Stimulated activated naive CD8-positive, alpha-beta T cell treated with anti-CD3 and anti-CD28 coated beads, Interleukin-15, amount 100 ng/mL, for 72 hours (primary cell): ENCODE measurements at places on chromosomes 12 and 14.

DNA sequence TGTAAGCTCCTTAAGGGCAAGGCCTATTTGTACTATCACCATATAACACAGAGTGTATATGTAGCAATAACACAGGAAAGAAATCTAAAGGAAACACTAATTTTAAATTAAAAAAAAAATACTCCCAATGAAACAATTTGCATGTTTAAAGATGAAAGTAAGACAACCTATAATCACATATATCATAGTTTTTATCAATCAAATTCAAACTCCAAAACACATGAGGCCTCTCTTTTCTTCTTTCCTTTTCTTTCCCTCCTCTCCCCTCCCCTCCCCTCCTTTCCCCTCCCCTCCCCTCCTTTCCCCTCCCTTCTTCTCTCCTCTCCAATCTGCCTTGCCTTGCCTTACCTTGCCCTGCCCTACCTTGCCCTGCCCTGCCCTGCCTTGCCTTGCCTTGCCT lies 405.8 kb upstream of the RPL10L start:
- no peak for DNase-seq

GRCh38 chr12:6927379-6928021 lies at the start of gene ATN1:
TSS of gene ATN1 (plus strand) at chr12:6927959. CDS start at chr12:6934002, 6,043 bp downstream.
- peak; percentile 50 for DNase-seq

DNA sequence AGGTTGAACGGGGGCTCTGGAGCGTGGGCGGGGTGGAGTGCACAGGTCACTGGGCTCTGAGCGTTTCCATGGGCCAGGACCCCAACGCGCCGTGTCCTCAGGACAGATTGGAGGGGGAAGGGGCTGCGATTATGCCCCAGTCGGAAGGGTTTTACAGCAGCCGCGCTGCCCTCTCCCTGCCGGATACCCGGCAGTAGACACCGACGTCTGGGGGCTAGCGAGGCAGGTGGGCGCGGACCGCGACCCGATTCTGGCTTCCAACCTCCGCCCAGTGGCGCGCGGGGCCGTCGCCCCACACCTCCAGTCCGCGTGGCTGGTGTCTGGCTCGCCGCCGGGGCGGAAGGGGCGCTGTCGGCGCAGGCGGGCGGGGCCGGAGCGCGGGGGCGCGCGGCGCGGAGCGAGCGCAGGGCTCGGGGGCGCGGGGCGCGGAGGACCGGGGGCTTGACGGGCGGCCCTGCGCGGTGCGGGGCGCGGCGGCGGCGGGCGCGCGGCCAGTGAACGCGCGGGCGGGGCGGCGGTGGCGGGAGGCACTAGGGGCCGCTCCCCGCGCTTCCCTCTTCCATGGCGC lies 2.4 kb upstream of the KIF26A start:
- peak; percentile 17 for DNase-seq

DNA sequence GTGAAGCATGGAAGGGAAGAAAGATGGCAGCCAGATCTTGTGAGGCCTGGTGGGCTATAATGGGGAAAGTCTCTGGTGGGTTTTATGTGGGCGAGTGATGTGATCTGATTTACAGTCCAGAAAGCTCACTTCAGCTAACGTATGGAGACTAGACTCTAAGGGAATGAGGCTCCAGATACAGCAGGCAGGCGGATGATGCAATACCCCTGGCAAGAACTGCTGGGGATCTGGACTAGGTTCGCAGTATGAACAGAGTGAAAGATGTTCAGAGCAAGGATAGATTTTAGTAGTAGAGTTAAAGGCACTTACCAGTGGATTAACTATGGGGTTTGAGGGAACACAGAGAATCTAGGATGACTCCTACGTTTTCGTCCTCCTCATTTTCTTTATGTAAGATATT lies 253.1 kb downstream of the ANO2 start:
- no peak for DNase-seq

GRCh38 chr12:88266806-88267360 lies 124.8 kb downstream of the TMTC3 start:
- no peak for DNase-seq

DNA sequence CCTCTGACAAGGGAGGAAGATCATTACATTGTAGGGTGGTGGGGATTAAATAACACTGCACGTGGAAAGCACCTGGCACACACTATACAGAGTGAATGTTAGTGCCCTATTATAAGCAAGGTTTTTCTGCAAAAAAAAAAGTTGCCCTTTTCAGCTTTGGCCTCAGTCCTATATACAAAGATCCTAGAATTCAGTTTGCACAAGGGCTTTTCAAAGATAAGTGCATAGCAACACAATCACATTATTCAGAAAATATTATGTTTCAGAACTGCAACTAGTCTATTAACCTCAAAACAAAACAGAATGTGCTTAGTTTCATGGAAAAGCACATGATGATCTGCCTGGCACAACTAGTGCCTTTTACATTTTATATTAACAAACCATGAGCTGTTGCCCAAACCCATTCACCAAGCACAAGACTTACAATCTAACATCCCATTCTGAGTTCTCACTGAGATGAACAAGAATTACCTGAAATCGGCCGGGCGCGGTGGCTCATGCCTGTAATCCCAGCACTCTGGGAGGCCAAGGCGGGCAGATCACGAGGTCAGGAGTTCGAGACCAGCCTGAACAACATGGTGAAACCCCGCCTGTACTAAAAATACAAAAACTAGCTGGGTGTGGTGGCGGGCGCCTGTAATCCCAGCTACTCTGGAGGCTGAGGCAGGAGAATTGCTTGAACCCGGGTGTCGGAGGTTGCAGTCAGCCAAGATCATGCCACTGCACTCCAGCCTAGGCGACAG lies 1.8 kb downstream of the TM7SF3 start:
- no peak for DNase-seq

DNA sequence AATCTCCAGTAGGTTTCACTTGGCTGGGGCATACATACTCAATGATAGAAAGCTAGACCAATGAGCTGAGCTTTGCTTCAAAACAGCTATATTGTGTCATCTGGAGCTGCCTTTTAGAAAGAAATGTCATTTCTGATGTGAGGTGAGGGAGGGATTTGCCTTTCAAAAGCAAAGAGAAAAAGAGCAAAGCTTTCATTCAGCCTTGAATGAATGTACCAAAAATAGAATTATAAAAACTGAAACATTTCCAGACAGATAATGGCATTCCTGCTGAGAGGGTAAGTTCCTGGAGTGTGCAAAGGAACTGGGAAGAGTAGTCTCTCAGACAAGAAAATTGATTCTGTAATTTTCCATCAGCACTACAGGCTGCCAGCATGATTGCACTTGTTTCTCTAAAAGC lies 710.0 kb downstream of the LRFN5 start:
- no peak for DNase-seq

GRCh38 chr12:52121824-52122539 lies 42.5 kb downstream of the SMIM41 start:
- DNase-seq: peak; percentile 60

DNA sequence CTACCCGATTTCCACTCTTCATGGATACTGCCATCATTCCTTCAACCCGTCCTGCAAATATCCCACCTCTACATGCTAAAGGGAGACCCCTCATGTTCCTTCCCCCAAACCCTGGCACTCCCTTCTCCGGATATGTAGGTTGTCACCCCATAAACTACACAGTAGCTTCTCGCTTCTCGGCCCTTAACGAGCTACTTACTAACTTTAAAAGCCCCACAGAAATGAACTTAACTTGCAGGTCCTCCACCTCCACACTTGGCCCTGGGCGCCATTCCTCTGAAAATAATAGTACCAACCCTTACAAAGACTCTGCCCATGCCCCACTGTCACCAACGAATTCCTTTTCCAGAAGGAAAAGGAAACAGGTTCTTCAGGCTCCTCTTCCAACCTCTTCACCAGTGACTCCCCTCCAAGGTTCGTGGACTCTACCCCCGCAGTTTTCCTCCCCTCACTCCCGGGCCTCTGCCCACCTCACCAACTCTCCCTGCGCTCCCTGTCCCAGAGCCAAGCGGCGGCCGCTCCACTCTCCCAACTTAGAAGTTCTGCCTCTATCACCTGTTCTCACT lies 1.2 kb downstream of the SPPL3 start:
- no peak for DNase-seq

- no peak for DNase-seq
Measured at GRCh38 chr12:28424965-28425364, 234.7 kb downstream of the CCDC91 start.

- DNase-seq: no peak
Measured at GRCh38 chr12:52916216-52916615, 11.3 kb upstream of the KRT8 start.

- DNase-seq: no peak
Measured at GRCh38 chr14:32761381-32761968, 177.2 kb upstream of the NPAS3 start.

DNA sequence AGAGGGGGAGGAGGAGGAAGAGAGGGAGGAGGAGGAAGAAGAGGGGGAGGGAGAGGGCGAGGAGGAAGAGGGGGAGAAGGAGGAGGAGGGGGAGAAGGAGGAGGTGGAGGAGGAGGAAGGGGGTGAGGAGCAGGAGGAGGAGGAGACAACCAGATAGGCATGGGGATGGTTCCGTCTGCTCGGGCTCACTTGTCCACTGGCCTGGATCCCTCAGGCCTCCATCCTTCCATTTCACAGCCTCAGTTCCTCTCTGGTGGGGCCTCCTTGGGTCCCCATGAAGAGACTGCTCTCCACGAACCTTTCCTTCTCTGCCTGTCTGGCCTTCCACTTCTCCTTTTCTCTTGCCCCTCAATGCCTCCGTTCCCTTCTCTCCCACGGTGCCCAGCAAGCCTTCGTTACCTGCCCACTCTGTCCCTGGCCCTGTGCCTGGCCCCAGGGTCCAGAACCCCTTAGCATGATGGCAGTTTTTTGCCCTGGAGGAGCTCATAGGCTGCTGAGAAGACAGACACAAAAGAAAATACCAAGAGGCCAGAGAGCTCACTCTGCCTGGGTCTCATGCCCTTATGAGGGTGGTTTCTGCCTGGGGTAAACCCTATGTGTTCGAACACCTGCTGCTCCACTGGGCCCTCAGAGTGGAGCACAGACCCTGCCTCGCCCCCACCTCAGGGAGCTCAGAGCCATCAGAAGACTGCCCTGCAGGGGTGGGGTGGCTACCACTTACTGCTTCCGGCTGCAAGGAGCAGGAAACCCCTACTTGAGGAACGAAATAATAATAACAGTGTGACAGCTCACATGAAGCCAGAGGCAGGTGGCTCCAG lies 11.7 kb upstream of the CACNA2D4 start:
- DNase-seq: no peak

DNA sequence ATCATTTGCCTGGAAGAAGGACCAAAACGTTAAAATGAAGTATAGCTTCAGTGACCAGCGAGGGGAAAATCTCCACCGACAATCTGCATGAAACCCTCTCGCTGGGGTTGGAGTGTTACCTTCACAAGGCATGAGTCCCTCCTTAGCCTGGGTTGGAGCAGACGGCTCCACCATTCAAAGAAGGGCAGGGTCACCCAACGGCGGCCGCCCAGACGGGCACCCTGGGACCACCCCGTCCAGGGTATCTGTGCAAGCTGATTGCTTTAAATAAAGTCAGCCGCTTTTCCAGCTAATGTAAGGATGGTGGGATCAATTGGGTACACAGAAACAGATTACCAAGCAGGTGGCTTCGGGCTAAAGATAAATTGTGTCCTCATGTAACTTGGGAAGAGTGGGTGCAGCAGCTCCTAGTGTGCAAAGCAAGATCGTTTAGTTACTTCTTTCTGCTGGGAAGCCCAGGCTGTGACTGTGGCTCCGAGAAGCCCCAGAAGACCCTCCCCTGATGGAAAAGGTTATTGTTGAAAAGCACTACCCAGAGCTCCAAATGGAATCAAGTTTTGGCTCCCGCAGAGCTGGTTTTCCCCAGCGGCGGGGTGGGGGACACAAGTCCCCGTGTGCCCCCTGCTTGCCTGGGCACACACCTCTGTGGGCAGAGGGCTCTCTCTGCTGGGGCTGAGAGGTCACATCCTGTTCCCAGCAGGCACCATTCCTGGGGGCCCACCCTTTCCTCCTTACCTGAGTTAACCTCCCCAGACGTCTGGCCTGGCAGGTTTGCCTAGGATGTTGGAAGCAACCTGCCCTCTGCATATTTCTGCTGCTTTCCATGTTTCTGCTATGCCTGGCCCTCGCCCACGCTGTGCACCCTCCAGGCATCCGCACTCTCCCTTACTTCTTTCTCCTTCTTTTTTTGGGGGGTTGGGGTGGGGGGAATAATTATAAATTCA lies 318.6 kb upstream of the DIO3 start:
- DNase-seq: no peak

GRCh38 chr14:91810699-91811098 lies 56.6 kb downstream of the TC2N start:
- no peak for DNase-seq

- DNase-seq: no peak
Measured at GRCh38 chr12:26571560-26571959, 261.4 kb downstream of the ITPR2 start.

DNA sequence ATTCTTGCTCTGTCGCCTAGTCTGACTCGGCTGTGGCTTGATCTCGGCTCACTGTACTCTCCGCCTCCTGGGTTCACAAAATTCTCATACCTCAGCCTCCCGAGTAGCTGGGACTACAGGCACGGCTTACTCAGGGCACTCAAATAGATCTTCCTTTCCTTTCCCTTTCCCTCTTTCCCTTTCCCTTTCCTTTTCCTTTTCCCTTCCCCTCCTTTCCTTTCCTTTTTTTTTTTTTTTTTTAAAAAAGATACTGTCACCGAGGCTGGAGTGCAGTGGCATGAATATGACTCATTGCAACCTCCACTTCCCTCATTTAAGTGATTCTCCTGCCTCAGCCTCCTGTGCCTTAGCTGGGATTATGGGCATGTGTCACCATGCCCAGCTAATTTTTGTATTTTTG lies 86.0 kb downstream of the AEBP2 start:
- DNase-seq: no peak
